Uterus (tissue), 4 donors: ENCODE measurements at places on chromosomes 6 and 20.

DNA sequence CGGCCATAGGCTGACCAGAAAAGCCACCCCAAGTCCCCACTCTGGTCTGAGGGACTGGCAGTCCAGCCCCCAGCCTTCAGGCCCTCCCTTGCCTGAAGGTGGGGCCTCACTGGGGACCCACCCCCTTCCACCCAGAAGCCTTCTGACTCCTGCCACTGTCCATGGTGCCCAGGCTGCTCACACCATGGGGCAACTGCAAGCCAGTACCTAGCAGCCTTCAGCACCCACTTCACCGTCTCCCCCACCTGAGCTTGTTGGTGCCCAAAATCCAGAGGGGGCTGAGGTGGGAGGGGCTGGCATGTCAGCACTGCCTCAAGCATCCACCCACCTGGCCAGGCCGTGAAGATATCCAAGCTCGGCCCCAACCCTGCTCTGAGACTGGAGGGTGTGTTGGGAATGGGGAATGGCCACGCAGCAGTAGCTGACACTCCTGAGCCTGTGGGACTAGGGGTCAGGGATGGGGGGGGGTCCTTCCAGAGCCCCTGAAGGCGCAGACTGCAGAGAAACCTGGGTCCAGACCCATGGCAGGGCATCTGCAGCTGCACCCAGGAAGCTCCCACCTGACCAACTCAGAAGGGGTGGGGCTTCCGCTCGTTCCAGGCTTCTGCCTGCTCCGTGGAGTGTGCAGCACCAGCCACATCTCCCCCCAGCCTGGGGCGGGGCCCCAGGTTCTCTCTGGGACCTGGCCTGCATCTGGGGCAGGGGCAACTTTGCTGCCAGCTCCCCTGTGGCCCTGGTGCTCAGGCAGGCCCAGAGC is 942.1 kb upstream of the EPHA7 start:
- DNase-seq, result no peak

GRCh38 chr6:129929433-129929832 is 68.3 kb upstream of the TMEM244 start:
- DNase-seq, result no peak

GRCh38 chr20:61805781-61806180 is 259.9 kb downstream of the TAF4 start:
- no peak for DNase-seq

GRCh38 chr6:167399051-167399387 is 74.1 kb downstream of the TTLL2 start:
- no peak for DNase-seq

DNA sequence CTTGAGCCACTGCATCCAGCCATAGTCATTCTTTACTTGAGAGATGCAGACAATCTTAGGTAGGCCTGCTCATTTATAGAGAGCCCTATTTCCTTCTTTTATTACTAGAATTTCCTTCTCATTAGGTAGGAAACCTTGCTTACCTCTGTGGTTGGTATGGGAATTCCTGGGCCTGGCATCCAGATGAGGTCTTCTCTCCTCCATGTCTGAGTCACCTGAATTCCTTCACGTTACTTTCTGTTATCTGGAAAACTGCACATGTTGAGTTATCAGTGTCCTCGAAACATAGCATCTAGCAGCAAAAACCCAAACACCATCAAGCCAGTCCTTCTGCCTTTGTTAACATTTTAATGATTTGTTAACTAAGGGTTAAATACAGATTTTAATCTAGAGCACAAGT is 2.2 kb downstream of the ZNFX1 start:
- no peak for DNase-seq

- no peak for DNase-seq
Observed at GRCh38 chr6:1065986-1066385, 245.9 kb upstream of the FOXQ1 start.

DNA sequence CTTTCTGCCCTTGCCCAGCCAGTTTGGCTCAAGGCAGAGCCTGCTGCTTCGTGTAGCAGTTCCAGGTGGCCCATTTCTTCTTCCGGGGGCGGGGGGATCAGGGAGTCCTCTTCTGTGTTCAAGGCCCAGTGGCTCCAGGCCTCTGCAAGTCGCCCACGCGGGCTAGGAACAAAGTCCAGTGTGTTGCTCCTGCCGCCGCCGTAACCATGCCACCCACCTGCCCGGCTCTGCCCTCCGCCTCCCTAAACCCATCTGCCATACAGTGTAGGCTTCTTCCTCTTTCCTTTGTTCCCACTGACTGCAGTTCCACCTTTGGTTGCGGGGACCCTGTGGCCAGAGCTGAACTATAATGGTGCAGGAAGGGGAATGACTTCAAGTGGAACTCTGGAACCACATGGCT is 43.9 kb upstream of the SRF start:
- DNase-seq, result no peak

- DNase-seq, result no peak
Observed at GRCh38 chr6:54291738-54292137, 16.5 kb upstream of the TINAG start.

DNA sequence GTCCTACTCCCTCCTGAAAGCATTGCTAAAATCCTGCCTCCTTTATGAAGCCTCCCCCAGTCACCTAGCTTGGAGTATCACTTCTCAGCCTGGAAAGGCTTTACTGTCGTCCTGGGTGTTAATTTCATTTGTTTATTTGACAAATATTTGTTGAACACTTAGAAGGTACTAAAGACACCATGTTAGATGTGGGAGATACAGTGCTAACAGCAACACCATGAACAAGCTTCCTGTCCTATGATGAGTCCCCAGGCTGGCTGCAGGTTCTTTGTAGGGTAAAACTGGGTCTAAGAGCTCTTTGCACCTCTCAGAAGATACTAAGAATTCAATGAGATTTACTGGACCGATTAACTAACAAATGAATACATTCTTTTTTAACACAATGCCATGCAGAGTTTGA is 109.2 kb upstream of the TMEM170B start:
- no peak for DNase-seq

DNA sequence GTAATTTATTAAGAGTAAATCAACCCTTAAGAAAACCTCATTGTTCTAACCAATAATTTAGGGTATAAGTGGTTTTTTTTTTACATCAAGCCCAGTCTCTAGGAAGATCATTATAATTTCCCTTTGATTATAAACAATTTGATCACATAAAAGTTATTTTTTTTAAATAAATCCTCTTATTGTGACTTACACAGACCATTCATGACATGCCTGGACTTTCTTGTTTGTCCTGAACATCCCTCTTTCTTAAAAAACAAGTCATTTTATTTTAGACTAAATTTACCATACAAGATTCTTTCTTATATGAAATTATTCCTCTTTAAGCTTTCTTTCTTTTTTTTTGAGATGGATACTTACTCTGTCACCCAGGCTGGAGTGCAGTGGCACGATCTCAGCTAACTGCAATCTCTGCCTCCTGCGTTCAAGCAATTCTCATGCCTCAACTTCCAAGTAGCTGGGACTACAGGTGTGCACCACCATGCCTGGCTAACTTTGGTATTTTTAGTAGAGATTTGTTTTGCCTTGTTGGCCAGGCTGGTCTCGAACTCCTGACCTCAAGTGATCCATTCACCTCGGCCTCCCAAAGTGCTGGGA is 53.6 kb upstream of the AGPAT4 start:
- DNase-seq, result no peak

- no peak for DNase-seq
Observed at GRCh38 chr20:19626896-19627295, 131.2 kb upstream of the RIN2 start.

DNA sequence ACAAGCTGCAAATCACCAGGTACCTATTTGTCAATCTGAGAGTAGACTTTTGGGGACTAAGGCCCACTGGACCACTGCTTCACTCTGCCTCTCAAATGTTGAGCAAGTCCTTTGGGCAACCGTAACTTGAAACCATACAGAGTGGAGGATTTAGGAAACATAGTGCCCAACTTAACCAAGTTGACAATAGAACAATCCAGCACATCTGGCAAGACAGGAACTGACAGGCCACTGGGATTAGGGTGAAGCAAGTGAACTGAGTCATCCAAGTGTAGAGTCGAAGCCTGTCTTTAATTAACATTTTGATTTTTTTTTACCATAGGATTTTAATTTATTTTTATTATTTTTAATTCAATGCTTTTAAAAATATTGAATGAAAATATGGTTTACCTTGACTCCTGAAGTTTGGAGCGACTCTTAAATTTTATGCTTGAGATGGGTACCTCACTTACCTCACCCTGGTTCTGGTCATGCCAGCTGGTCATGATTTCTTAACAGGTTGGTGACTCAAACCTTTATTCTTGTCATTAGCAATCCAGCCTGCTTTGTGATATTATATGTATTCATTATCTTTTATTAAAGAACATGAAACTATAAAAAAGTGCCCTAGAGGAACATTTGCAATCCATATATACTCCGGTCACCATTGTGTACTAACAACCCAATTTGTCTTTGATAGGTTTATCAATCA is 312.1 kb upstream of the DEFB112 start:
- no peak for DNase-seq

GRCh38 chr6:5335020-5335419 is 73.7 kb downstream of the FARS2 start:
- no peak for DNase-seq

GRCh38 chr20:63173552-63174191 is 42.3 kb downstream of the YTHDF1 start:
- no peak for DNase-seq

- DNase-seq, result no peak
Observed at GRCh38 chr20:21559305-21559704, 45.4 kb upstream of the NKX2-2 start.

- DNase-seq, result no peak
Observed at GRCh38 chr6:149060985-149061760, 256.3 kb upstream of the TAB2 start.

DNA sequence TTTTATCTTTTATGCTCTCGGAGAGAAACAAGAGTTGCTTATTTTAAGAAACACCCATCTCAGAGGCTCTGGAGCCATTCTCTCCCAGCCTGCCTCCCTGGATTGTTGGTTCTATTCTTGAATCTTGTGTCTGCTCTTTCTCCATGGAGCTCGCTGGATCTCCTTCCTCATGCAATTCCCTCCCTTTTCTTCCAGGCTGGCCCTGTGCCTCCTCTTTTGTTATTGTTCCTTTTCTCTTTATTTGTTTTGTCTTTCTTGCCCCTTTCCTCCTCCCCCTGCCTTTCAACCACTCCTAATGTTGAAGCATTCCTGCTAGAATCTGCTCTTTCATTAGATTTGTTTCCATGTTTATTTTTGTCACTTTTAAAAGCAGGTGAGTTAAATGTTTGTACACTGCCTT is 76.5 kb downstream of the STMND1 start:
- DNase-seq, result no peak

- no peak for DNase-seq
Observed at GRCh38 chr6:160328447-160328846, 19.7 kb upstream of the SLC22A3 start.

DNA sequence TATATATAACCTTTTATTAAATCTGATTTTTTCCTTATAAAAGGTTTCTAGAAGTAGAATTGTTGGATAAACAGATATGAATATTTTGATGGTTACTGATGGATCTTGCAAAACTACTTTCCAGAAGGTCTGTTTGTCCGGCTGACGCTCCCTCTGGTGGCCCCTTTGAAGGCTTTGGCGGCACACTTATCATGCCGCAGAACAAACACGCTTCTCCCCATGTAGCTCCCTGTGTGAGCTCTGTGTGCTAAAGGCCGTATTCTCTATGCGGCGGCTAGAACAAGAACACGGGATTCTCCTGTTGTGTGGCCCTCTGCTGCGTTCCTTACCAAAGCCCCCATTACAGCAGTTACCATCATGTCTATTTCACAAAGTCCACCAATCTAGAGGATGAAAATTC is 30.0 kb downstream of the PPP1R3G start:
- DNase-seq, result no peak

DNA sequence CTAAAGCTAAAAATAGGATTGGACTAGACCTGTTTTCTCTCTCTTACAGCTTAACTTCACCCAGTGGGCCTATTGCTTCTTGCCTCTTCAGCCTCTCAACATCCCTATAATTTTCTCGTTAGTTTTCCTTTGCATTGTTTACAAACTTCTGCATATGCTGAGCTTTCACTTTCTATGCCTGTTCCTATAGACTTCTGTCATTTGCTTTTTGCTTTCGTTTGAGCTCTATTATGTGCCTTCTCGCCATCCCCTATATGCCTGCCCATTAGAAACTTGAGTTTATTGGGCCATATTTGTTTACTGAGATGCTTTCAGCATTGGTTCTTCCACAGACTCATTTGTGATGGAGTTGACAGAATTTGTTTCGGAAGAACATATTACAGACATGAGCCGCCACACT is 40.9 kb downstream of the NCOA7 start:
- no peak for DNase-seq

DNA sequence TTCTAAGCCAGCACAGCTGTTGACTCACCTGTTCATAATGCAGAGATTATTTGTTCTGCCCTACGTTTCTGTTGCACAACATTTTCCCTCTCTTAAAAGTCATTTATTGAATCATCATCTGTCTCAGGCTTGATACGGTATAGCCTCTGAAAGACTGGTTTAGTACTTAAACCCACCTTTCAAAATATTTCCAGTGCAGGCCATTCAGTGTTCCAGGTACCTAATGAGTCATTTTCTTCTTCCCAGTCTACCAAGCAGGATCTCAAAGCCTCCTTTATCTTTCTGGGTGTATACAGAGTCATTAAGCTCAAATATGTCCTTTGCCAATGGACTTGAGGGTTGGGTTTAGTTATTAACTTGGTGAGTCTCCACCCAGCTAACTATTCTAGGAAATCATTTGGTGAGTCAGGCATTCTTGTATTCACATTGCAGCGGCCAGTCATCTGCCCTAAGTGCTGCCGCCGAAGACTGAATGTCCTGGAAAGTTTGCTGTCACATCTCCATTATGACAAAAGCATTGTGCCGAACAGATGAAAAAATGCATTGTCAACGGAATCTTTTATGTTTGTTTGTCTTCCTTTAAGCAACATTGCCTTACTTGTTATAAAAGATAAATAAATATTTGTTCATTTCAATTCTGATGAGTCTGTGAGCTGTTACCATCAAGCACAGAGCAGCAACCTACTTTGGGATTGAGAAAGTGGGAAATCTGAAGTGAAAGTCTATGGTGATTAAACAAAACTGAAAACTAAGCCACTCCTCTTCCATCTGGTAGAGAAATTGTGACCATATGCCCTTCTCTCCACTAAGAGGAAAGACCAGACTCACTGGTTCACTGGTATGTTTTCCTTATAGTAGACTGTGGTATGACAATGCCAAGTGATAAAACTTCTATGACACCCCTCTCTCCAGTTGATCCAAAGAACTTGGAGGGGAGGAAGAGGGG is 14.3 kb upstream of the FAM135A start:
- no peak for DNase-seq

- DNase-seq, result no peak
Observed at GRCh38 chr20:48722737-48723191, 105.0 kb downstream of the PREX1 start.

- no peak for DNase-seq
Observed at GRCh38 chr6:163751032-163751525, 336.6 kb downstream of the QKI start.
